ENCODE measurements at places on chromosomes 11 and 22.
A peak's percentile ranks its signal among the peaks of the same experiment; 100 is the strongest.

DNA sequence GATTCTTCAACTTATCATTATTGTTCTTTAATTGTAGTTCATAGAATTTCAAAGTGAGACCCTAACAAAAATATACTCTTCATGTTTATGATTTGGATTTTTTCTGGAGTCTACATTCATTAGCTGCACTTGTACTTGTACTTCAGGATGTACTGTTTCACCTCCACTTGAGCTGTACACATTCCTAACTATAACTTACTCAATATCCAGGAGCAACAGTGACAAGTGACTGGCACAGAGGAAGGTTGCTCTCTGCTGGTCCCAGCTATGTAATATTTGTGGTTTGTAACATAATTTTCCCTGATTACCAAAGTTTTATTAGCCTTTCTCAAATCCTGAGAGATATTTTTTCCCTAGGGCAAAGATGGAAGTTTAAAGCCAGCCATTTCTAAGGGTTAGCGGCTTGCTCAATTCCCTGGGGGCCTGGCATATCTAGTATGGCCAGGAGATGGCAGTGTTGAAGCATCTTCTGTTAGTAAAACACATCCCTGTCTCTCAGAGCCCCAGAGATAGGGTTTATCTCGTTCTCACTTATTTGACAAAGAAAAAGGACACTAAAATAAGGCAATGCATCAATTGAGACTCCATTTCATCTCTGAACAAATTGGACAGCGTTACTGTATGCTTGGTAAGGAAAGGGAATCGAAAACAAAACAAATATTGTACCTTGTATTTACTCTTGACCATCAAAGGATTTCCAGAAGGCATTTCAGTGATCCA, 14.2 kb downstream of the OR52A5 start:
- DNase-seq = no peak

DNA sequence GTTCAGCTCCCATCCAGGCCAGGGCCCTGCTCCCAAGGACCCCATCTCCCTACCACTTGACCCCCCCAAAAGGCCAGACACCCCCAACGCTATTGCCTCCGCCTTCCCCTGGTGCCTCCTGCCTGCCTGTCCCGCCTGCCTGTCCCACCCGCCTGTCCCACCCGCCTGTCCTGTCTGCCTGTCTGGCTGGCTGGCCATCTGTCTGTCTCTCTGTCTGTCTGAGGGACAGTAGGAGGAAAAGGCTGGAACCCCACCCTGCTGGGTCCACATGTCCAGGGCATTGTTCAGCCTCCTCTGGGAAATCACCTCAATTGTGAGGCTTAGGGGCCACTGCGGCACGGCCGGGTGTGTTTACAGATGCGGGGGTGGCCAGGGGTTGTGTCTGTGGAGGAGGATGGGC, 25.3 kb upstream of the CBX7 start:
- no peak for DNase-seq

- DNase-seq = no peak
Measured at GRCh38 chr11:75996523-75997442, 181.8 kb downstream of the UVRAG start.

GRCh38 chr11:27218421-27219038, 144.5 kb downstream of the CCDC34 start:
- DNase-seq = no peak

- no peak for DNase-seq
Measured at GRCh38 chr22:37659897-37660708, 1.6 kb downstream of the PDXP start.

GRCh38 chr22:45832180-45832579, 144.8 kb downstream of the WNT7B start:
- no peak for DNase-seq

DNA sequence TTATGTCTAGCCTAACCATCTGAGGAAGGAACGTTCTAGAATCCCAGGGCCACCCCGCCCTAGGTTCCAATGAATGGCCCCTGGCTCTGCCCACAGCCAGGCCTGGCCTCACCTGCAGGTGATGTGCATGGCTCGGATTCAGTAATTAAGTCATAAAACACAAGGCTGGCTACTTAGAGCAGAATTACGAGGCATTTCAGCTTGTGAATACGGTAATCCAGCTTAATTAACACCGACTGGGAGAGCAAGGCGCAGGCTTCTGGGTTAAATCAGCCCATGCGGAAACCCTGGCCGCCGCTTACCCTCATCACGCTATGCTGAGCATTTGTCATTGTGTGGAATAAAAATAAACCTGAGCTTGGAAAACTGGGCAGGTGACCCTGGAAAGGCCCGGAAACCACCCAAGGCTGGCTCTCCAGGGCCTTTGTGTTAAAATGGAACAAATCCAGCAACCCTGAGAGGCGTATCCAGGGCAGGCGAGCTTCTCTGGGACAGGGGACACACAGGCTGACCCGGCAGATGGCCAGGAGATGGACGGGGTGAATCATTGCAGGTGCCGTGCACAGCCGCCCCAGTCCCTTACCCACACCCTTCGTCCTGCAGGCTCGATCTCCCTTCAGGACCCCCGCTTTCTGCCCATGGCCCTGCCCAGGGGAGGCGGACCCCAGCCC, 220.2 kb downstream of the CTTN start:
- DNase-seq = no peak

DNA sequence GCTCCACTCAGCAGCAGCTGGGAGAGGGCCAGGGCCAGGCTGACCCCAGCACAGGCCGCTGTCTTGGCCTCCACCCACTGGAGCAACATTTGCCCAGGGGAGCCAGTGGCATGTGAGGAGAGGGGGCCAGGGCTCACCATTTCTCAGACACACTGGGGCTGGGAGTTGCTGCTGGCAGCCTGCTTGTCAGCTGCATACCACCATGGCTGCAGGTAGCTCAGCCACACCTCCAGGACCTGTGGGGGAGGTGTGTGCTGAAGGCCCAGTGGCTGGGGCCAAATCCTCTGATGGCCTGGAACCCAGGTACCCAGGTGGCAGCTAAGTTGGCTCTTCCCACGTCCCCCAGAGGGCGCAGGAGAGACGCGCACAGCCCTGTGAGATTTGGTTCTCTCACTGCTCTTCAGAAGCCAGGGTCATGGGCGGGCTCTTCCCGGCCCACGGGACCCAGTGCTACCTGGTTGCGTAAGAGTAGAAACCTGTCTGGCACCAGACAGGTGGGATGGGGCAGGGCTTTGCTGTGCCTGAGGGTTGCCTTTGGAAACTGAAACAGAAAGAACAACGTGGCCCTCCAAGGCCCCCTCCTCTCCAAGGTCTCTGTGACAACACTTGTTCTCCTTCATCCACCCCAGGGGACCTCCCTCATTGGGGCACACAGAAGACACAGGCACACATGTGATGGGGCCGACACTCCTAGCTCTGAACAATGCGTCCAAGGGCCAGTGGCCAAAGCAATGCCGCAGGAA, 98.8 kb downstream of the MED15 start:
- peak; percentile 39 for DNase-seq

DNA sequence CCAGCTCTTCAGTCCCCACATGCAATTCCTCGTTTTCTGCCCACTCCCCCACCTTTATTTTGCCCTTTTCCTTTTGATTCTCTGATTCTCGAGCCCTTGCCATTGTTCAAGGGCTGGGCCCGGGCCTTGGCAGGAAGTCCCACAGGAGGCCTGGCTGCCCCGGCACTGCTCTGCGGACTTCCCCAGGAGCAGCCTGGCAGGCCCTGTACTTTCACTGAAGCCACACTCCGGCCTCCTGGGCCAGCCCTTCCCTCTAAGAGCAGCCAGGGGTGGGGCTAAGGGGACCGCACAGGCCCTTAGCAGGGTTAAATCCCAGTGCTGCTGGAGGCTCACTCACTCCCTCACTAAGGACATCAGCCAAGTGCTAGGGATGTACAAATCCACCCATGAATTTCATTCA, 4.1 kb downstream of the LRRC32 start:
- DNase-seq = no peak

- DNase-seq = no peak
Measured at GRCh38 chr22:23163665-23164064, 16.6 kb upstream of the BCR start.

GRCh38 chr22:30381264-30381663, 5.9 kb downstream of the RNF215 start:
- no peak for DNase-seq

- DNase-seq = no peak
Measured at GRCh38 chr11:81219661-81220060, 1514.0 kb downstream of the FAM181B start.

GRCh38 chr11:6397636-6398035, 7.4 kb downstream of the SMPD1 start:
- DNase-seq = no peak

GRCh38 chr11:77602381-77603088, 12.8 kb downstream of the AQP11 start:
- no peak for DNase-seq

DNA sequence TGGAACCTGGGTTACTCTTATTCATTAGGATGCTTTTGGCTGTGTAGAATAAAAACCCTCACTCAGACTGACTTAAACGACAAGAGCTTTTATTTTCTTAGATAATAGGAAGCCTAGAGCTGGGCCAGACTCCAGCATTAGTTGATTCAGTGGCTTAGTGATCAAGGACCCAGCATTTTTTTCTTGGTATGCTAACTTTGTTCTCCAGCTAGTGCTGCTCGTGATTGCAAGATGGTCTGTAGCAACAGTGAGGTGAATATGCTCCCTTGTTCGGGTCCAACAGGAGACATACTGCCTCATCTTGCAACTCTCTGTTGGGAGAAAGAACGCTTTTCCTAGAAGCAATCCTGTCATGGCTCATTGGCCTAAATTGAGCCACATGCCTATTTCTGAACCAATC, 33.4 kb downstream of the INSC start:
- no peak for DNase-seq
